ENCODE measurements at places on chromosomes 7 and 10.

DNA sequence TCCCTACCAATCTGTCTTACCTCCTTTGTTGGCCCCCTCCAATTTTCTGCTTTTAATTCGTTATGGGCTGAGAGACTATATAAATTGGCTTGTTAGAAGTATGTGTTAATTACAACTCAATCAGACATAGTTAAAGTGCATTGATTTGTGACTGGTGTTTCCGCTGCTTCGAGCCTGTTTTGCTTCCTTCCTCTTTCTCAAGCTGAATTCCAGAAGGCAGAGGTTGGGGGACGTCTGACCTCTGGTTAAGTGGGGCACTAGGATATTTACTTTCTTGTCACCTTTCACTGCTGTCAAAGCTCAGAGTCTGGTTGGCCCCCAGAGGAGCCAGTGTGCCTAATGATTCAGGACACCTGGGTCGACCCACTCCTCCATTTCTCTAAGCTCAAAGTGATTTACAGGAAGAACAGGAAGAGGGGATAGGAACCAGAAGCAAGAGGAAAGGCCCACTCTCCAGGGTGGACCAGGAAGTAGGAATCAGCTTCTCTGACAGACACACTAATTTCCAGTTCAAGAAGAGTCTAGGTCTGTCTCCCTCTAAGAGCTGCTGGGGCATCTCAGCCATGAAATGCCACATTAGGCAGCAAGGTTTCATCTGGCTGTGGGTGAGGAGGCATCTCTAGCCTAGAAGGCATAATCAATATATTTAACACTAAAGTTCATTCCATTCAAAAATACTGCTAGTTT, 397.2 kb upstream of the NPVF start:
- no peak for DNase-seq

DNA sequence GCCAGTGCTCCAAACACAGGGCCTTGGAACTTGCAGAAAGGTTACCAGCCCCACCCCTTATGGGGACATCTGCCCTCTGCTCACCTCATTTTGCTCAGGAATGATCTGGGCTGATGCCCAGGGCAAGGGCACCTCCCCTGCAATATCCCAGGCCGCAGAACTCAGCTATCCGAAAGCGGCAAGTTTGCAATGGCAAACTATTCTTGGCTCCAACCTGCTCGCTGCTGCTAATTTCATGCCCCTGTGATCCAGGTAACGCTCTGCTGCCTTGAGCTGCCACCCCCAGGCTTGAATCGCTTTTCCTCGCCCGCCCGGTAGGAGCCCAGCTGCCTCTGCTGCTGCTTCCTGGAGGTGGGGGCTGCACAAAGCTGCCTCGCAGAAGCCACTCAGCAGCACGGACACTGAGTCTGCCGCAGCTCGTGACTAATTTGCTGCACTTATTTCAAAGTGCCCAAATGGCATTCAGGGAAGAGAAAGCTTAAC, 18.2 kb downstream of the SLC29A3 start:
- DNase-seq, result no peak

DNA sequence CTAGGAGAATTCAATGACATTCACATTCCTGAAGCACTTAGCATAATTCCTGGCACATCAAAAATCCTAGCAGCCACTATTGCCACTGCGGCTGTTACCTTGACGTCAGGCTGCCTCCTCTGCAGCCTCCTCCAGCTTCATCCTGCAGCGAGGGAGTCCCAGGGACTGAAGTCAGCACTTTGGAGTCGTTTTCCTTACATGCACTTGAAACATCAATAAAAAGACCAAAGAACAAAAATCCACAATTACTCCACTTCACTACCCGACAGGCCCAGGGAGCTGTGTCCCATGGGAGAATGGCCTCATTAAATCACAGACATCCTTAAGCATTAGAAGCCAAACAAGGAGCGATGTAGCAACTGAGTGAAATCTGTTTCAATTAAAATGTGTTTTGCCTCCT, 48.6 kb upstream of the NANOS1 start:
- DNase-seq, result no peak

GRCh38 chr7:99132595-99133321, 11.2 kb downstream of the SMURF1 start:
- no peak for DNase-seq

DNA sequence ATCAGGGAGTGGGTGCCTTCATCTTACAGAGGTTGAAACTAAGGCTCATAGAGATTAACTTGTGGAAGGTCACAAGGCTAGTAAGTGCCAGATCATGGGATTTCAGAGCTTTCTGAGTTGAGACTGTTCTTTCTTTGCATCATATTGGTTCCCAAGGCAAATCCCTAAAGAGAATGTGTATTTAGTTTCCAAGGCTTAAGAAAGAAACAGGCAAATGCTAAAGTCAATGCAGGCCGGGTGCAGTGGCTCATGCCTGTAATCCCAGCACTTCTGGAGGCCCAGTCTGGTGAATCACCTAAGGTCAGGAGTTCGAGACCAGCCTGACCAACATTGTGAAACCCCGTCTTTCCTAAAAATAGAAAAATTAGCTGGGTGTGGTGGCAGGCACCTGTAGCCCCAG, 19.8 kb downstream of the CDK1 start:
- no peak for DNase-seq

- DNase-seq, result no peak
Measured at GRCh38 chr7:128954150-128954549, 16.4 kb downstream of the IRF5 start.

- DNase-seq, result no peak
Measured at GRCh38 chr10:18340496-18341051, 200.3 kb downstream of the CACNB2 start.

GRCh38 chr7:158662610-158663427, 41.8 kb downstream of the NCAPG2 start:
- no peak for DNase-seq

DNA sequence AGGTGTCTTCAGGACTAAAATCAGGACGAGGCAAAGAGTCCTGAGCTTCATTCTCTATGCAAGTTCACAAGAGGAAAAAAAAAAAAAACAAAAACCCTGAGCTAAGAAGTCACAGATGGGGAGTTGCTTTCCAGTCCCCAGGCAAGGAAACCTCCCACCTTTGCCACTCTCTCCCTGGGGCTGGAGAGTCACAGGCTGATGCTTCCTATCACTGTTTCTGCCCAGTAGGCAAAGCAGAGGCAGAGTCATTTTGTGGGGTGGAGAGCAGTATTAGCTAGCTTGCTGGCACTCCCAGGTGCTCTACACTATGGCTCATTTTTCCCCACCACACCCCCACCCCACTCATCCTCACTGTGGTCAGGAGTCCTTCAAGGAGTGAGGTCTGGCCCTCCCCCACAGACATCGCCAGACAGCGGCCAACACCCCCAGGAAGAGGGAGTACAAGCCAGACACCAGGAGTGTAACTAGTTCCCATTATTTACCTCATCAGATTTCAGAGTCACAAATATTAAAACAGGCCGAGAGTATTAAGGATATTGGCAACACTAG, 34.6 kb upstream of the UNC5B start:
- DNase-seq, result no peak

- DNase-seq, result no peak
Measured at GRCh38 chr10:103745341-103746247, 109.8 kb downstream of the SH3PXD2A start.

DNA sequence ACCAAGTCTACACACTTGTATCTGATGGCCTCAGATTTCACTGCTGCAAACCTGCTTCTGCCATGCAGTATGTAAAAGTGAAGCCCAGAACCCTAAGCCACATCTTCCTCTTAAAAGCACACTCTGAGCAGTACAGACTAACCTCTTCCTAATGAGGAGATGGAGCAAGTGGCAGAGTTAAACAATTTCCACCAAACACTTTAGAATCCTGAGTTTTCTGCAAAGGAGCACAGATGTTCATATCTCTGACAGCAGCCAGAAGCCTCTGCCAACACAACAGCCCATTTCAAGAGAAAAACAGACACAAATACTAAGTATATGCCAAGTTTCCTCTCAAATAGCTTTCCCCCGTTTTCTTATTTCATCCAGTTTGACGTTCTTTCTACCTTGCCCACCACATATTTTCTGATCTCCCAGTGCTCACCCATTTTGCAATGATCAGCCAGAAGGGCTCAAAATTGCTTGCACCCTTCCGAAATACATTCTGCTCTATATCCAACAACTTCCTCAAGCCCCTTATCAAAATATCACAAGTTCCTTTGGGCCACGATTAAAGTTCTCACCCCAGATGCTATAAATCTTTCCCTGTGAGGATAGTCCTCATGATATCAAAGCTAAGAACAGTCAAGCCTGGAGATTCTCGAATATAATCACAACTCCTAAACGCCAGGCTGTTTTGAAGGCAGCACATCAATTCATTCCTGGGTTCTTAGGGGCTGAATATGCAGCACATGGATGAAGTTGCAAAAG, 27.5 kb downstream of the ELMO1 start:
- no peak for DNase-seq

DNA sequence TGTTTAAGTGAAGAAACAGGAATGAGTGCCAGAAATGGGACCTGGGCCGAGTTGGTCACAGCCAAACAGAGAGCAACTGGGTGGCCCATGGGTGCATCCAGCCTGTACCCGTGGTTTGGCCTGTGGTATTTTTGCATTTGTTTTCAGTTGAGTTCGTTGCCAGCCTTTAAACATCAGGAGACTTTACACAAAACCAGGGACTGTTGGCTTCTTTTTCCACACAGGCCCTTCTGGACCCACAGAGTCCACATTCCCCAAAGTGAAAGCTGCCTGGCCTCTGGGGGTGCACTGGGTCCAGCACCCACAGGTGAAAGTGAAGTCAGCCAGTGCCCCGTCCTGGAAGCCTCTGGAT, 54.1 kb upstream of the TNS3 start:
- no peak for DNase-seq

DNA sequence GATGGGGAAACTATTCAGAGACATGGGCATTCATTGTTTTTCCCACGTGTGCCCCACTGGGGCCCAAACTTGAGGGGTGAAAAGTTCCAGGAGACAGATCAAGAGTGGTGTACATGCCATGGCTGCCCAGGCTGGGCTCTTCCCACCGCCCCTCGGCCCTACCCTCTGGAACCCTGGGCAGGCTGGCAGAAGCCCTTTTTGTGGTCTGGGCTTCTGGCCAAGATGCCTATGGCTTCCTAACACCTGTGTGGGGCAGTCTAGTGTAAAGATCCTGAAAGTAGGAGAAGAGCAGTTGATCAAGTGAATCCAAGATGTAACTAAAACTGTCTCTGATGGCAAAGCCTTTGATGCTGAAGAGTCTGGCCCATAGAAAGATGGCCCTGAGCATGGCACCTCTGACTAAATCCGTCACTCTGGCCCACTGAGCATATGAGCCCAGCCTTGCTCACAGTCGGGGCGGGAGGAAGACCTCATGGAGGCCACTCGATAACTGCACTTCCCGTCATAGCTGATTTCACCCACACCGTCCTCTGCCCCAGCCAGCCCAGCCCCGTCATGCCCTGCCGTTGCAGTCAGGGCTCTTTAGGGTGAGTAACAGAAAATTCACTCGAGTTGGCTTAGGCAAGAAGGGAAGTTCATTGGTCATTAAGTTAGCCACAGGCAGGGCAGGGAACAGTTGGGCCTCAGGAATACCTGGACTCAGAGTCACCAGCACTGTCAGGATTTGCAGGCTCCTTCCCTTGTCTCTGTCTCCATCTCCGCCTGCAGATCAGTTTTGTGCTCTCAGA, 37.9 kb upstream of the MTPAP start:
- DNase-seq, result no peak

DNA sequence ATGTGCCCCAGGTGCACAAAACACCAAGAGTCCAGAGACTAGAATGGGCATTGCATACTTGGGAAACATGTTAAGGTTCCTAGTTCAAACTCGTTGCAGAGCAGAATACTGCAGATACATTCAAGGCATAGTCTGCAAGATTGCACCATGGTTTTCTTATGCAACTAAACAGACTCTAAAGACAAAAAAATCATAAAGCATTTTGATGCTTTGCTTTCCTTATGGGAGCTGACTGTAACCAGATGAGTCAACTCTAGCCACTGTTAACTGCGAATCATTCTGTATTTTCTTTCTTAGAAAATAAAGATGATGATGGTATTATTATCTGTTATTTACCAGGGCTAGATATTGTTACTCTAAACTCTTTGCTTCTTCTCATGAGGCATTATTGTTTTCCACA, 19.7 kb downstream of the TRUB1 start:
- DNase-seq, result no peak

DNA sequence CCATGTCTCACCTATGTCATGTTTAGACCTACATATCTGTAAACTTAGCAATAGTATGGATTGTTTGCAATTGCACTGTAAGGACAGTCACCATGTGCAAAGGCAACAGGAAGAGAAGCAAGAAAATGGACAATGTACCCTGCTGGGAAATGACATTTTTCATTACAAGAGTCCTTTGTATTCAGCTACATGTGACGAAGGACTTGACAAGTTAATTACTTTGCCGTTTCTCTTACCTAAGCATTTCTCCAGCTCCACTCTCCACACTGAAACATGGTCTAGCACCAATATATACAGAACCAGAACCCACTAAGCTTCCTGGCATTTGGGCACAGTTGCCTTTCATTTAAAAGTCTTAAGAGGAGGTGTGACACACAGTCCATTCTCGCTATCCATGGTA, 76.6 kb upstream of the PFKP start:
- no peak for DNase-seq

DNA sequence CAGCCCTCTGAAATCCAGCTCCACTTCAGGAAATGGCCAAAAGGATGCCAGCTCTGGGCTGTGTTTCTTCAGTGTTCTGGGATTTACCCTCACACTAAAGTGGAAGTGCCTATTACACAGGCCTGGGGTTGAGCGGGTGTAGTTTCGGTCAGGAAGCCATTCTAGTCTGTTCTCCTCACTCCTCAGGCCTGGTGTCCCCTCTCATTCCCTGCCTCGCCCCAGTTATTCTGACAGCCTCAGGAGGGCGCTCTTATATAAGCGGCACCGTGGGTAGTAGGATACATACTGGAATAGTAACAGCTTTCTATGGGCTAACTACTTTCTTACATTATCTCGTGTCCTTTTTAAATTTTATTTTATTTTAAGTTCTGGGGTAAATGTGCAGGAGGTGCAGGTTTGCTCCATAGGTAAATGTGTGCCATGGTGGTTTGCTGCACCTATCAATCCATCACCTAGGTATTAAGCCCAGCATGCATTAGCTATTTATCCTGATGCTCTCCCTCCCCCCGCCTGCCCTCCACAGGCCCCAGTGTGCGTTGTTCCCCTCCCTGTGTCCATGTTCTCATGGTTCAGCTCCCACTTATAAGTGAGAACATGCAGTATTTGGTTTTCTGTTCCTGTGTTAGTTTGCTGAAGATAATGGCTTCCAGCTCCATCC, 12.2 kb upstream of the LGI1 start:
- no peak for DNase-seq

DNA sequence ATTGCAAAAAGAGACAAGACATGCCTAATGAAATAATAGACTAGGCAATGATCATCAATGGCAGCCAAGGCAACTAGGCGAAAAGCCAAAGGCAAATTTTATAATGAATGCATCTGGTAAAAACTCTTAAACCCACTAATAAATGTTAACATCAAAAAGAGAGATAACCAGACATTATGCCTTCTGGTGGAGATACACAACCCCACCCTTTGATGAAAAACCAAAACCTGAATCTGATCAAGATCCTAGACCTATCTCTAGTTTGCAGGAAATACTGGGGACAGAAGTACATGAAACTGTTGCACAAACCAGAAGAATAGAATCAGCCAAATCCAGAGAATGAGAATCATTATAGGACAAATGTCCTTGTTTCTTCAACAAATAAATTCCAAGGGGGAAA, 22.0 kb upstream of the GSAP start:
- DNase-seq, result no peak

Measured in cortex of kidney (tissue), 1 donor.